ENCODE measurements at places on chromosomes 6 and 20. TPM values are rescaled to one million over a fixed set of nuclear protein-coding genes. Genes with fewer than 3 reads are reported as not detected.
A peak's percentile ranks its signal among the peaks of the same experiment; 100 is the strongest.

GRCh38 chr20:36754656-36755222, 8.8 kb upstream of the NDRG3 start:
- no peak overlapping the region for H3K4me3 ChIP-seq
- peaks cover 59% of the 10 kb centered on the region for H3K36me3 ChIP-seq
- no peak overlapping the region for H3K27ac ChIP-seq
- no peaks in the 10 kb centered on the region for H3K27me3 ChIP-seq
- peak; percentile 63 for DNase-seq
- no peaks in the 10 kb centered on the region for H3K4me1 ChIP-seq

CYP24A1 gene
- not detected for total RNA-seq

- DNase-seq = no peak
- H3K4me1 ChIP-seq = no peaks in the 10 kb centered on the region
- no peak overlapping the region for H3K27ac ChIP-seq
- no peaks in the 10 kb centered on the region for H3K36me3 ChIP-seq
- H3K4me3 ChIP-seq = no peak overlapping the region
- H3K27me3 ChIP-seq = no peaks in the 10 kb centered on the region
Observed at GRCh38 chr6:84618046-84618752, 146.2 kb downstream of the TBX18 start.

DNA sequence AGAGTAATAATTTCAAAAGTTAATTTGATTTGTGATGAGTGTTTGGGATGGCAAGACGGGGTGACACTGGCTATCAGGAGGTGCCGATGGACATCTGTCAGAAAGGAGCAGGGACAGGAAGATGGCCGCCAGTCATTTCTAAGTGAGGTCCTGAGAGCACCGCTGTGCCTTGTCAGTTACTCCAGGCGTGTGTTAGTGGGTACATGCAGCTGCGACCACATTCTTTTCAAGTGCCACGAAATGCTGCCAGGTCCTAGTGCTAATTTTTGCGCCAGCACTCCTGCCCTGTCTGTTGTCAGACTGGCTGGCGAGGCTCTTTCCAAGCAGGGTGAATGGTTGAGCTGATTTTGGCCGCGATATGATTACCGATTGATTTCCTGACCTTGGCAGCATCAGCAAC, 64.6 kb upstream of the INSM1 start:
- no peaks in the 10 kb centered on the region for H3K36me3 ChIP-seq
- H3K27me3 ChIP-seq = peaks cover 16% of the 10 kb centered on the region
- no peak for DNase-seq
- no peak overlapping the region for H3K4me3 ChIP-seq
- no peak overlapping the region for H3K27ac ChIP-seq
- no peaks in the 10 kb centered on the region for H3K4me1 ChIP-seq

DNA sequence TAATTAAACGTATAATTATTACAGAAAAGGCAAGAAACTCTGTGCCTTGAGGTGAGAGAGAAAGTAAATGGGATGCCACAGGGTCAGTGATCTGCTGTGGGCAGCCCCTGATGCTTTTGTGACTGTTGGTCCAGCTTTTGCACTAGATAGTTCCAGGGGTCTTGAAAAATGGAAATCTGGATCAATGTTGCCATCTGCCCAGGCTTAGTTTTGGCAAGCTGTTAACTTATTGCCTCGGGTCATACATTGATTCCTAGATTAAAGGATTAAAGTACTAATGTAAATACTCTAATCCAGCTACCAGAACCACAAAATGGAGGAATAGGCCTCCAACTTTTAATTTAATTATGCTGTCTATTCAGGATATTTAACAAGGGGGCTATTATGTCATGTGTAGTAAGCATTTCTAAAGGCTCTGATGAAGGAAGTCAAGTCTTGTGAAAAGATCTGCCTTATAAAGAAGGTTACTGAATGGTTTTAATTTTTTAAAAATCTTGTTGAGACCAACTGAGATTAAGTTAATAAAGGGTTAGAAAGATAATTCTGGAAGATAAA, 376.0 kb upstream of the HS3ST5 start:
- H3K4me1 ChIP-seq = no peaks in the 10 kb centered on the region
- H3K27me3 ChIP-seq = no peaks in the 10 kb centered on the region
- H3K27ac ChIP-seq = no peak overlapping the region
- no peaks in the 10 kb centered on the region for H3K36me3 ChIP-seq

DNA sequence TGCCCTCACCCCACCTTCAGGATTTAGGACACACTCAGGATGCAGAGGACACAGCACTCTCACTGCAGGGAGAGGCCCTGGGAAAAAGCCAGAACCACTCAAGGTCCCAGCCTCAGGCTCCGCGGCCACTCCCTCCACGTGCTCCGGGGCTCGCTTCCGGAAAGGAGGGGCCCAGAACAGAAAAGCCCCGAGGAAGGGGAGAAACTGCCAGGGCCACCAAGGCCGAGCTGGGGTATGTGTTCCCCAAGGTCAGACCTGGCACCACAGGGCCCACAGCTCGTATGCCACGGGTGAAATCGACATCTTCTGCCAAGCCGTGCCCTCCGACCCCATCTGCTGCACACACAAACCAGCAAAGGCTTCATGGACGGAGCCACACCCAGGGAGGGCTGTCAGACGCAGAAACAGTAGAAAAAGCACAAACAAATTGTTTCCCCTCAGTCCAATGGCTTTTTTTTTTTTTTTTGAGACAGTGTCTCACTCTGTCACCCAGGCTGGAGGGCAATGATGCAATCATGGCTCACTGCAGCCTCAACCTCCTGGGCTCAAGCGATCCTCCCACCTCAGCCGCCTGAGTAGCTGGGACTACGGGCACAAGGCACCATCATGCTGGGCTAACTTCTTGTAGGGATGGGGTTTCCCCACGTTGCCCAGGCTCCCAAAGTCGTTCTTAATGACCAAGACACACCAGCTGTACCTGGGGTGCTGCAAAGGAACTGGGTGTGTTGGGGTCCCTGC, 33.4 kb downstream of the SLC2A4RG start:
- no peak overlapping the region for H3K4me3 ChIP-seq
- no peak for DNase-seq
- peaks cover 47% of the 10 kb centered on the region for H3K4me1 ChIP-seq

DNA sequence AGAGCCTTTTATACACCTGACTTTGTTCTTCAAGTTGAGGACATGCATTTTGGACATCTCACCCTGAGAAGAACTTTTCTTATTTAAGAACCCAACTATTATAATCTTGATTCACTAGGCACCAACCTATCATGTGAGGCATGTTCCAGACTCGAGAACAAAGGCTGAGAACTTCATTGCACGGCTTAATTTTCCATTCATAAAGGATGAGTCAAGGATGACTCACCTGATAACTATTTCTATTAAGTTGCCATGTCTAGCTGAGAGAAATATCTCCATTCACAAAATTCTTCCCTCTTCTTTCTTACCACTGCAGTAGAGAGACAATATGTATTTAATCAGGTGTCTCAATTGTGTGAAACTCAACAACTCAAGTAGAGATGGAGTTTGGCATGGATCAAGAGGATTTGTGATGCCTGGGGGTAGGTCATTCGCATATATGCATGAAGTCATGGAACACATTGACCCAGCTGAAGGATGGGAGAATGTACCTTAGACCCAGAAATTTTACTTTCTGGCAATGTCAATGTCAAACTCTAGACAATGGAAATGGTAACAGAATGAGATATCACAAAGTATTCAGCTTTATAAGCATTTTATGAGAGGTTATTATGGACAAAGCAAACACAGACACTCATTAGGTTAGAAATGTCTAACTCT, 208.7 kb upstream of the PRND start:
- no peak overlapping the region for H3K4me3 ChIP-seq
- no peaks in the 10 kb centered on the region for H3K27me3 ChIP-seq
- no peaks in the 10 kb centered on the region for H3K4me1 ChIP-seq
- no peaks in the 10 kb centered on the region for H3K36me3 ChIP-seq
- no peak overlapping the region for H3K27ac ChIP-seq

DNA sequence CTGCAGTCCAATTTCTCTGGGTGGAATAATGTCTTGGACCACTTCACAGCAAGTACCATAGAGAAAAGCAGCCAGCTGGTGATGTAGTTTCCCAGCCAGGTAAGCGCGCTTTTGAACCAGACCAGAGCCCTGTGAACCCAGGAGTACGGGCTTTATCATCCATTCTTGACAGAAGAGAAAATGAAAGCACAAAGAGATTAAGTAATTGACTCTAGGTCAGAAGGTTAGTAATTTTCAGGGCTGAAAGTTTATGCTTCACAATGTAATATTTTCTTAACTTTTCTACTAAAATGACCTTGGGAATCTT, 7.1 kb upstream of the UST start:
- H3K36me3 ChIP-seq = no peaks in the 10 kb centered on the region
- DNase-seq = no peak
- H3K4me1 ChIP-seq = no peaks in the 10 kb centered on the region
- no peak overlapping the region for H3K4me3 ChIP-seq
- peaks cover 6% of the 10 kb centered on the region for H3K27me3 ChIP-seq
